Stimulated activated CD4-positive, alpha-beta T cell treated with anti-CD3 and anti-CD28 coated beads, Interleukin-4, amount 100 ng/mL, for 1 hour (primary cell): ENCODE measurements at places on chromosomes 16 and 17.

DNA sequence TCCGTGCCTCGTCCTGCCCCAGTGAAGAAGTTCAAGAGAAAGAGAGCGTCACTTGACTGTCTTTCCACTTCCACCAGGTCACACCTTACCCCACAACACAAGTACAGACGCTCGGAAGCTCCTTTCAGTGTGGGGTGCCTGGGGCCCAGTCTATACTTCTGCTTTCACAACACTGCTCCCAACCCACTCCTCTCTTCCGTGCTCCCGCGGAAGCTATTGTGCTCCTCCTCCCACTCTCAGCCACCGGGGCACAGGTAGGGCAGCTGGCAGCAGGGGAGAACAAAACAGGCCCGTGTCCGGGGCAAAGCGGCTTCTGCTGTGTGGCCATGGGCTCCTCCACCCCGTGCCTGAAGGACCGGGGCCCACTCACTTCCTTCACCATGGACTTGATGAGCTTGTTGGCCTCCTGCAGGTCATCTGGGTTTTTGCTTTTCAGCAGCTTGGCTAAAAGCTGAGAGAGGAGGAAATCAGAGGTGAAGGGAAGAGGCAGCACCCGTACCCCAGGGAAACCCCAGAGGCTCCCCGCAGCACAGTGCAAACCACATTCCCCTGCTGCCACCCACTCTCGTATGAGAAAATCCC lies 18.9 kb downstream of the GGA3 start:
- DNase-seq = peak; percentile 30

DNA sequence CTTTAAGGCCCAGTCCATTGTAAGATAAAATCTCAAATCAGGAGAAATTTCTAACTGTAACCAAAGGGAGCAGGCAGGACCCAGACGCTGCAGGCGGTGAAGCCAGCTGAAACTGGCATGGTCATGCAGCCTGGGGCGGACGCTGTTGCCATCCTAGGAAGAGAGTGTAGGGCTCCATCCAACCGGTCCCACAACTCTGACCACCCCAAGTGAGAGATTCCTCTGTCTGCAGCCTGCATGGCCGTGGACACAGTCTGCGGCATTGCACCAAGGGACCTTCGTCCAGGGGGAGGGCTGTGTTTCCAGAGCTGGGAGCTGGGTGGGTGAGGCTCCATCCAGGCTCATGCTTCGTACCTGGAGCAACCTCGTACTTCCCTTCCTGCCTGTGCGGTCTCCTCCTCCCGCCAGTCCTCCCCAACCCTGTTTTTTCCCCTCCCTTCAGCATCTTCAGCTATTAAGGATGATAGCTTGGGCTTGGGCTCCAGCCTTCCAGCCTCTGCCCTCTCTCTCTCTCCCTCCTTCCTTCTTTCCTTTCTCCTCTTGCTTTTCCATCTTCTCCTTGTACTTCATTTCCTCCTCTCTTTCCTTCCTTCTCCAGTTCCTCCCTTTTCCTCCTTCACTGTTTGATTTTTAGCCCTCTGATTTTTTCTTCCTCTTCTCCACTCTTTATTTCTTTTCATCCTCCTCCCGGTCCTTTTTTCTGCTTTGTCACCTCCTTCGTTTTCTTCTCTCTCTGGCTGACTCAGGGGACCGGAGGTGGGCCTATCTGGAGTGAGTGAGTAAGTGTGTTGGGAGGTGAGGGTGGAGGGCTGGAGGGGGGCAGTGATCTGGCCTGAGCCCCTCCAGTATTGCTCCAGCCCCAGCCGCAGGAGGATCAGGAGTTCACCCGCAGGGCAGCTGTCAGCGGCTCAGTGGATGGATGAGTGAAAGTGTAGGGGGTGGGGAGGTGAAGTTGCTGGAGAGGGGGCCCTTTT lies 17.0 kb upstream of the LHX1 start:
- no peak for DNase-seq

DNA sequence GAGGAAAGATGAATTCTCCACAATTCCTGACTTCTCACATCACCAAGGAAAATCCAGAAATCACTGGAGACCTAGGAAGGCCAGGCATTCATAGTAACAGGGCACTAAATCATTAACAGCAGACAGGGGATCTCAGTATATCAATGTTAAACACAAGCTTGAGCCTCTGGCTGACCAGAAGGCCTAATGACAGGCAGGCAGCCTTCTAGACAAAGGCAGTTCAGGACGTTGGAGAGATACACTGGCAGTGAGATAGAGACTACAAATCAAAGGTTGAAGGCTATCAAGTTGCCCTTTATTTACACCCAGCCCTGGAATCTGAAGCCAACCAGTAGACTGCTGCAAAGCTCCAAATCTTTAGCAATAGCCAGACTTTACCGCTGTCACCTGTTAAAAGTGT lies 422.8 kb upstream of the CCL2 start:
- no peak for DNase-seq

DNA sequence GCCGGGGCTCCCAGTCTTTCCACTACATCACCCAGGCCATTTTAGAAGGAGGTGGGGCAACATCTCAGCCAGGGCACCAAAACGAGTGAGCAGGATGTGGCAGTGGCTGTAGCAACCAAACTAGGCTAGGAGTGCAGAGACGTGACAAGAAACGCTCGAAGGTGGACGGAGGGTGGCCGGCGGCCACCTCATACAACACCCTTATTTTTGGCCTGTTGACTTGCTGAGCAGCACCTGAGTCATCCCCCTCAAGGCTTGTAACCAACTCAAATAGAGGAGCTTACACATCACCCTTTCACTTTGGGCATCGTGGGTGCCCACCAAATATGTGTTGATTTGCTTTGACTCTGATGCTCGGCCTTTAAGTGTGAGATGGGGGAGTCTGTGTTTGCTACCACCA lies 23.7 kb upstream of the SOX9 start:
- no peak for DNase-seq
